ENCODE measurements at places on chromosomes 2 and 18.

DNA sequence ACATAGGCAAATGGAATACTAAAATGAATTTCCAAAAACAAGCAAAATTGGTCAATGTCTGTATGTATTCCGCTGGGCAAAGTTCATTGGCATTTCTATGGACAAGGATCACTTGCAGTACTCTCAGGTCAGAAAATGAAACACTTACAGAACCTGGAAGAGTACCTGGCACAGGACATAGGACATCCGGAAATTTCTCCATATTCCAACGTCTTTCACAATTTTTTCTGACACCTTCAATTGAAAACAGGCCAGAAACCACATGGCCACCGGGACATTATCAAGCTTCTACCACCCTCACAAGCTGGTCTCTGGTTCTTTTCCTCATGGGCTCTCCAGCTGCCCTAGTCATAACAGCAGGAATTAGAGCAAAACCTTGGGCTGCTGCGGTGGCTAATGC is 96.9 kb upstream of the MSH6 start:
- no peak for DNase-seq

DNA sequence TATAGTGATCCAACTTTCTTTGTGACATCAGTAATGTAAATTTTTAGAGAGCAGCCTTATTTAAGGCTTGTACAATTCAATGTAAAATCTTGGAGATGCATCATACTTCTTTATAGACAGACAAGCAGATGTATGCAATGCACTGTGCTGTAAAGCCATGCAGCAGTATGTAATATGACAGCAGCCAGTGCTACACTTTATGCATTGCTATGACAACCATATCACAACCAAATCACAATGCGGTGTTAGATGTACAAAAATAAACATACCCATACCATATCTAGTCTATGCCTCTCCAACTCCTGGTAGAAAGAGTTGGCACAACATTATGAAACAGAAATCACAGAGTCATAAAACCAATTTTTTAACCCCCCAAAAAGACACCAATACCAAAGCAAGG is 110.3 kb upstream of the WDSUB1 start:
- DNase-seq: no peak

GRCh38 chr2:62202019-62202722 is 6.3 kb downstream of the B3GNT2 start:
- DNase-seq: no peak

GRCh38 chr2:16900405-16901025 is 234.9 kb upstream of the CYRIA start:
- DNase-seq: peak; percentile 66

DNA sequence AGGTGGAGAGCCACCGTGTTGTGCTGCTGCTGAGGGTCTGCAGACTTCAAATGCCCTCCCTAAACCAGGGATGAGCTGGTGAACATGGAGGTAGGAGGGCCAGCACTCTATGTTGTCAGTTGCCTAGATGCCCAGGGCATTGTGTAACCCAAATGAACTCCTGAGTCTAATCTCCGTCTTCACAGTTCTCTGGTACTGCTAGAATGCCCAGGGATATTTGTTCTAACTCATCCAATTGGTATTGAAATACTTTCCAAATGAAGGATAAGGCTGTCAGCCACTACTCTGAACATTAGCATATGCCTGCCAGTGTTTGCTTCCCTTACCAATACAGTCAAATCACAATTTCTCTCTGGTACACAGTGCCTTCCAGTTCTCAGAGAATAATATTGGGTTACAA is 492.6 kb downstream of the SLC4A3 start:
- no peak for DNase-seq

- DNase-seq: no peak
These were observed 55.2 kb downstream of the LDLRAD4 start for GRCh38 chr18:13273800-13274199.

GRCh38 chr2:201433394-201433995 is 17.8 kb downstream of the TRAK2 start:
- DNase-seq: no peak

Data from WERI-Rb-1 (cell line).